ENCODE measurements at places on chromosomes 16 and 17. TPM values are rescaled to one million over a fixed set of nuclear protein-coding genes. Genes with fewer than 3 reads are reported as not detected.

DNA sequence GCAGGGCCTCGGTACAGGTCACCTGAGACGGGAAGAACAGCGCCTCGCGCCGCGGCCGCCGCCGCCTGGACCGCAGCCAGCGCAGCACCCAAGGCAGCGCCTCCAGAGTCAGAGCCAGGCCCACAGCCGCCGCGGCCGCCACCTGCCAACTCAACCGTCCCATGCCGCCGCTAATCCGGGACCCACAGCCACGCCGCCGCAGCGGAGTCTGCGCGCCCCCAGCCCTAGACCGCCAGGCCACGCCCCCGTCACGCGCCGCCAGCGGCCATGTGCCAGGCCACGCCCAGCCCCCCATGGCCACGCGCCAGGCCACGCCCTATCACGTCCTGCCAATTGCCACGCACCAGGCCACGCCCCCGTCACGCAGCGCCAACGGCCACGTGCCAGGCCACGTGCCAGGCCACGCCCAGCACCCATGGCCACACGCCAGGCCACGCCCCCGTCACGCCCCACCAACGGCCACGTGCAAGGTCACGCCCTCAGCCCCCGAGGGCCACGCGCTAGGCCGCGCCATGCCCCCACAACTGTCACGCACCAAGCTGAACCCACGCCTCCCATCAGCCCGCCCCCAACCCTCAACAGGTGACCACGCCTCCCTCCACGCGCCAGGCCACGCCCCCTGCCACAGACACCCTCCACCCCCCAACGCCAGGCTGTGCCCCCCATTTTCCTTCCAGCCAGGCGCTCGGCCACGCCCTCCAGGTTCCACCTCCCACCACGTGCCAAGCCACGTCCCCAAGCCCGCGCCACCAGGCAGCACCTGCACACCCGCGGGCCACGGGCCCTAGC is at the start of gene PLD6:
PLD6 (minus strand) TSS at position 210 of the 789 bp plus-strand sequence; CDS start at position 163, 47 bp downstream.
- DNase-seq = peak; percentile 69
- H3K27ac ChIP-seq = peak within 1 kb of the TSS; percentile 87
- H3K4me3 ChIP-seq = peak within 1 kb of the TSS; percentile 68

GRCh38 chr16:2238150-2238837 is 2.0 kb downstream of the DNASE1L2 start:
- peak overlapping the region; percentile 41 for H3K27ac ChIP-seq
- H3K4me3 ChIP-seq = peak overlapping the region; percentile 55
- peaks cover 58% of the 10 kb centered on the region for H3K36me3 ChIP-seq
- H3K4me1 ChIP-seq = peaks cover 25% of the 10 kb centered on the region
- no peak for DNase-seq

GRCh38 chr17:64315032-64315490 is 52.0 kb upstream of the TEX2 start:
- no peaks in the 10 kb centered on the region for H3K36me3 ChIP-seq
- H3K4me3 ChIP-seq = peak overlapping the region; percentile 8
- DNase-seq = peak; percentile 93
- H3K27ac ChIP-seq = peak overlapping the region; percentile 86

DNA sequence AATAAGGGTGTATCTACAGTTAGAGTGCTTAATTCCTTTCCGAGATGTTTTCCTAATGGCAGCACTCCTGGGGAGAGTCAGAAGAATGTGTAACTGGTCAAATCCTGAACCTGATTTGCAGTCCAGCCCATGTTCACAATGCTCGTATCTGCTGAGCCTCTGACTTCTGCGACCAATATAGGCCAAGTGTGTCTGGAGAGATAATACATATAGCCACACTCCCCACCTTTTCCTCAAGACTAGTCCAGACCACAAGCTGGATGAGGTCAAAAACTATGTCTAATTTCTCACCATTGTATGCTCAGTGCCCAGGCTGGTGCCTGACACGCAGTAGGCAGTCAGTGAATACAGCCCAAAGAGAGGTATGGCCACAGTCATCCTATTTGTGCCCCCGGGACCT is 58.0 kb downstream of the XYLT1 start:
- no peak for DNase-seq
- no peak overlapping the region for H3K27ac ChIP-seq
- peaks cover 10% of the 10 kb centered on the region for H3K4me1 ChIP-seq

- H3K36me3 ChIP-seq = no peaks in the 10 kb centered on the region
- no peak for DNase-seq
- no peak overlapping the region for H3K27ac ChIP-seq
- H3K27me3 ChIP-seq = peaks cover 72% of the 10 kb centered on the region
- H3K4me1 ChIP-seq = no peaks in the 10 kb centered on the region
- H3K4me3 ChIP-seq = no peak overlapping the region
Measured at GRCh38 chr16:82044585-82044911, 9.5 kb downstream of the HSD17B2 start.

GRCh38 chr17:266701-267667 is 85.5 kb upstream of the DOC2B start:
- H3K36me3 ChIP-seq = no peaks in the 10 kb centered on the region
- peak; percentile 48 for DNase-seq
- H3K27ac ChIP-seq = peak overlapping the region; percentile 81
- H3K4me1 ChIP-seq = peaks cover 34% of the 10 kb centered on the region

The ZMYND15 gene
- 0.08 TPM for total RNA-seq

The MYBBP1A gene
- total RNA-seq = 21.3 TPM

Measured in left ventricle myocardium inferior (tissue), 1 donor.